IMR-90 (cell line): ENCODE measurements at places on chromosomes 2 and 18. TPM values are rescaled to one million over a fixed set of nuclear protein-coding genes. Genes with fewer than 3 reads are reported as not detected.

- no peak overlapping the region for H3K4me3 ChIP-seq
- no peaks in the 10 kb centered on the region for H3K27me3 ChIP-seq
These were observed 244.9 kb downstream of the HDAC4 start for GRCh38 chr2:239155806-239156480.

DNA sequence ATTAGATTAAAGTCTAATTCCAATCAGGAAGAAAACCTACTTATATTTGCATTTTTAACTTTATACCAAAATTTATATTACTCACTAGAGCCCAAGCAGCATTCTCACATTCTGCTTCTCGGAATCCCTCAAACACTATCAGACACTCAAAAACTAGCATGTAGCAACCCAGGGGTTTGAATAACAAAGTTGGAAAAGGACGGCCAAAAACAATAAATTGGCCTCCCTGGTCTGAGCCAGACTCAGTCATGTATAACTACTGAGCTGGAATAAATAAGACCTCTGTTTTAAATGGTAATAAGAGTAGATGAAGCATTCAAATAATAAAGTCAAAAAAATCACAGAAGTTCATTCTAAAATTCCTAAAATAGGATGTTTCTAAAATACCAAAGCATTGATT lies 290.9 kb downstream of the IRS1 start:
- no peaks in the 10 kb centered on the region for H3K27me3 ChIP-seq
- H3K4me3 ChIP-seq: no peak overlapping the region
- H3K4me1 ChIP-seq: no peaks in the 10 kb centered on the region
- no peak overlapping the region for H3K27ac ChIP-seq
- DNase-seq: no peak

Gene MATN3
- total RNA-seq: 0.90 and 1.1 TPM in 2 replicates

DNA sequence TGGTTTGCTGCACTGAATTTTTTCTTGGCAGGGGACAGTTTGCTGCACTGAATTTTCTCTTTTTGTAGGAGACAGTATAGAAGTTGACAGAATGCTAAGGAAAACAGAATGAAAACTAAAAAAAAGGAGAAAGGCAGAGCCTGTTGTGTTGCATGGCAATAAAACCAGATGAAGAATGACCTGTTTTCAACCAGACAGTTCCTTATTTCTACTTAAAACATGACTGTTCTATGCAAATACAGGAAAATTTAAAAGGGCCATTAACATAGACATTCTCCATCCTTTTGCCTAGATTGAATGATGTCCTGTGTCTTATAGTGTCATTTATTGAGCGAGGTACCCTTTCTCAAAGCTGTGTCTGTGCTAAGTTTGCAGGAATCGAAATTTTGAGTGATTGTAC lies 33.3 kb downstream of the ABI2 start:
- no peak overlapping the region for H3K4me3 ChIP-seq
- no peaks in the 10 kb centered on the region for H3K36me3 ChIP-seq
- H3K27ac ChIP-seq: no peak overlapping the region
- H3K4me1 ChIP-seq: no peaks in the 10 kb centered on the region

DNA sequence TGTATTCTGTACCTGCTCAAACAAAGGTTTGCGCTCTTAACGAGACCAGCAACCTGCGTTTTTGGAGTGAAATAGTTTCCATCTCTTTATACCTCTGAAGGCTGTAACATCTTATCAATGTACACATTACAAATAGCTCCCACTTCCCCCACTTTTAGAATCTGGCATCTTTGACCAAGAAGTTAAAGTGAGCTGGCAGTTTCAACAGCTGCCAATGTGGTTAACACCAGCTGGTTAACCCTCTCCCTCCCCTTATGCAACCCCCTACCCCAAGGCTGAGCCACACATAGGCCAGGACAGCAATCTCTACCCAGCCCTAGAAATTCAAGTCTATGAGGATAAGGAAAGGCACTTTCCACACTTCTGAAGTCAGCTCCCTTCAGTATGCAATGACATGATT lies 2.2 kb upstream of the SERTAD2 start:
- H3K4me1 ChIP-seq: peaks cover 5% of the 10 kb centered on the region
- H3K27me3 ChIP-seq: no peaks in the 10 kb centered on the region
- DNase-seq: no peak
- H3K27ac ChIP-seq: no peak overlapping the region
- H3K4me3 ChIP-seq: no peak overlapping the region

DNA sequence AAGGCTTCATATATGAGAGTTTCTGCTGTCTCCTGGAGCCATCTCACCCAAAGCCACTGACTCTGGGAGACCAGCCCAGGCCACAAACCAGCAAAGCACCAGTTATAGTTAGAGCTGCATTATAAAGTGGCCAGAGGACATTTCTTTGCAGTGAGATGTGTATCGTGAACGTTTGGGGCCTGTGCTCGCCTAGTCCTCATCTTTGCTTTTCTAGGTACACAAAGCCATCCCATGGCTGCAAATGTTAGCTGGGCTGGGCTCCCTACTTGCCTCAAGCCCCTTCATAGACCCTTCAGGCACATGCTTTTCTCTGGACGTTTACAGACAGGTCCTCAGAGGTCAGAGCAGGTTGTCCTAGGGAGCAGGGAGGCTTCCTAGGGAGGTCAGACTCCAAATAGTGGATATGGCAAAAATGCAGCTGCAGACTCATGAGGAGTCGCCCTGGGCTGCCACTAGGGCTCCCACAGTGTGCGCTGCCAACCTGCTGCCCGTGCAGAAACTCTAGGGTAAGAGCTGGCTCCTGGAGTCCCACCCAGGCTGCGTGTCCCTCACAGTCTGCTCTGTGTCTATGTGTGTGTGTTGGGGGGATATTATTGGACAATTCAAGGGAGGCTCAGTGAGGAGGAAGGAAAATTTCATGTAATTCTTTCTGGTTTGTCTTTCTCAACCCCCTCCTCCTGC lies 141.0 kb downstream of the RPIA start:
- no peak for DNase-seq
- H3K27me3 ChIP-seq: peaks cover 1% of the 10 kb centered on the region; the same call in 1 of the 2 replicates
- no peak overlapping the region for H3K27ac ChIP-seq
- no peaks in the 10 kb centered on the region for H3K36me3 ChIP-seq
- H3K4me1 ChIP-seq: no peaks in the 10 kb centered on the region
- no peak overlapping the region for H3K4me3 ChIP-seq

DNA sequence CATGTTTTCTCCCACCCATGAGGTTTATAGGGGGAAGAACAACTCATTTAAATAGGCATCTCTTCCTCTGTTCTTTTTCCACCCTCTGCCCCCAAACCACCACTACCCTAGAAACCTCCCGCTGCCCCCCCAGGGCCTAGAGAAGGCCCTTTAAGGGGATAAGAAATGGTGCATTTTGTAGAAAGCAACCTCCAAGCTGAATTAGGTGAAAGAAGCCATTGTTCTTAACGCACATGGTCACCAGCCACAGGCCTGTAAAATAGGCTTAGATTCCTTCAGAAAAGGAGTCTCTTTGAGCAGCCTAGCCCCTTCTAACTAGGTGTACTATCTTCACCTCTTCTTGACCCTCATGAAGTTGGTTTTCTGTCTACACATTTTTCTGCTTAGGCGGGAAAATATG lies 118.6 kb upstream of the SP5 start:
- no peaks in the 10 kb centered on the region for H3K36me3 ChIP-seq
- no peak for DNase-seq

DNA sequence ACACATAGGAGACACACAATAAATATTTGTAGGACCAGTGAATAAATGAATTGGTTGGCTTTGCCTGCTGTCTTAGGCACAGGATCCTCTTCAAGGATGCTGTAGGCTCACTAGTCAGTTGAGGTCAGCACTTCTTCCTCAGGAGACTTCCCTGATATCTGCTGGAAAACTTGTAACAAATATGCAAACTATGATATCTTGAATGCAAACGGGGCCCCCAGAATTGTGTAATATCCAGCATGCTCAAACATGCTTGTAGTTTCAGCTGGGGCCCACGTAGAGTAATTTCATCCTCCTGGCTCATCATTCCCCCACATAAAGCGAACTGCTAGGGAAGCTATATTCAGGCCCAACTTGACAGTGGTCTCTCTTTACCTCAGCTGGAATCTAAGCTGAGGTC lies 43.6 kb downstream of the POLE4 start:
- no peak overlapping the region for H3K4me3 ChIP-seq
- peak overlapping the region; percentile 77; the same call in 1 of the 2 replicates for H3K27ac ChIP-seq
- H3K4me1 ChIP-seq: peaks cover 2% of the 10 kb centered on the region
- peak; percentile 75 for DNase-seq
- no peaks in the 10 kb centered on the region for H3K36me3 ChIP-seq

DNA sequence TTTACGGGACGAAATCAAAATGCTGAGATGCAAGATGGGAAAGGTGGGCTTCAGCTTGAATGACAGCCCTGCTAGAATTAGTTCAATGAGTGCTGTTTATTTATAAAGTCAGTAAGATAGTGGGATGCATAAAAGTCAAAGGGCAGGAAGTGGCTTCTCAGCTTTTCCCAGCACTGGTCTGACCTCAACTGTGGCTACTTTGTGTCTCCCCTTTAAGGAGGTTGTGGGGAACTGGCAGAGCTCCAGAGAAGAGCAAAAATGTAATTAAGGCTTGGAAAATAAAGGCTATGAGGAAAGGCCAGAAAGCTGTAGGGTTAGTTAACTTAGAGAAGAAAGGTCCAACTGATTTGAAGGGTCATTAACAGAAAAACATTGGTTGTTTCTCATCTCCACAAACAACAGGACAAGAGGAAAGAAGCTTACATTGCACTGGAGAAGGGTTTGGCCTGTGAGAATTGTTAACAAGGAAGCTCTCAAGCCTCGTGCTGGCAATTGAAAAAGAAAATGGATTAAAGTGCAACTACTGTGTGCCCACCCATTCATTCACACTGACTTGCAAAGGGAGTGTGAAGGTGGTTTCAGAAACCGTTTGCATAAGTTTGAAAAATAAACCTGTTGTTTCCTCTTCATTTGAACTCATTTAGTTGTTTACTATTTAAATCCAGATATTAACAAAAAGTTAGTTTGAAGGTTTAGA lies 68.8 kb upstream of the CD28 start:
- 0 out of 2 replicates have a peak overlapping the region, but pooled peaks have one; percentile 33 for H3K27ac ChIP-seq
- no peaks in the 10 kb centered on the region for H3K27me3 ChIP-seq
- DNase-seq: no peak
- peaks cover 4% of the 10 kb centered on the region; the same call in 1 of the 2 replicates for H3K4me1 ChIP-seq

Gene AMER3
- not detected in 2 replicates for total RNA-seq

Gene CEP76
- 8.1 and 8.3 TPM in 2 replicates for total RNA-seq

- peaks cover 2% of the 10 kb centered on the region; the same call in 1 of the 2 replicates for H3K4me1 ChIP-seq
- no peak within 1 kb of the TSS for H3K27ac ChIP-seq
- peaks cover 54% of the 10 kb centered on the region for H3K27me3 ChIP-seq
- no peaks in the 10 kb centered on the region for H3K36me3 ChIP-seq
- H3K4me3 ChIP-seq: peak within 1 kb of the TSS; percentile 50
These were observed at the start of gene HOXD1 for GRCh38 chr2:176187899-176188773. HOXD1 (plus strand) TSS chr2:176188668; CDS start chr2:176188802, 134 bp downstream.

- H3K36me3 ChIP-seq: no peaks in the 10 kb centered on the region
- no peaks in the 10 kb centered on the region for H3K27me3 ChIP-seq
These were observed 18.7 kb upstream of the SCYGR1 start for GRCh38 chr2:227406177-227407031.

- H3K4me1 ChIP-seq: no peaks in the 10 kb centered on the region
- H3K27ac ChIP-seq: no peak overlapping the region
- DNase-seq: no peak
- H3K27me3 ChIP-seq: peaks cover 54% of the 10 kb centered on the region
- no peak overlapping the region for H3K4me3 ChIP-seq
These were observed 17.9 kb upstream of the OTOF start for GRCh38 chr2:26495705-26496297.

- peaks cover 3% of the 10 kb centered on the region; the same call in 1 of the 2 replicates for H3K4me1 ChIP-seq
- no peak overlapping the region for H3K4me3 ChIP-seq
- H3K27me3 ChIP-seq: peaks cover 5% of the 10 kb centered on the region
These were observed 12.2 kb upstream of the NFATC1 start for GRCh38 chr18:79383388-79384056.

DNA sequence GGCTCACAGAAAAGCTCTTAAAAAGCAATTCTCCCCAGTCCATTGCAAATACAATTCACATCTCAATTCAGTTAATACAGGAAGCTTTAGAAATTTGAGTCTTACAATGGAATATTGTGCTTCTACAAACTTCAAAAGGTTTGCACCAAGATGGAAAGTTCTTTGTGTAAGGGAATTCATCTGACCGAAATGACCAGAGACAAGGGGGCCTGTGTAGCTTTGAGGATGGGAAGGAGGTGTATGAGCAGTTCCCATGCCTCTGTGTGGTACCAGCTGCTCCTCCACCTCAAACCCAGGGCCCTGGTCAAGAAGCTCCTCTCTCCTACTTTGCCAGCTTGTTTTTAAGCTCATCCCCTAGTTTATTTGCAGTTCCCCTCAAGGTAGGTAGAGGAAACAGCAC lies 312.8 kb upstream of the PKDCC start:
- no peaks in the 10 kb centered on the region for H3K4me1 ChIP-seq
- H3K4me3 ChIP-seq: no peak overlapping the region
- H3K27ac ChIP-seq: no peak overlapping the region

DNA sequence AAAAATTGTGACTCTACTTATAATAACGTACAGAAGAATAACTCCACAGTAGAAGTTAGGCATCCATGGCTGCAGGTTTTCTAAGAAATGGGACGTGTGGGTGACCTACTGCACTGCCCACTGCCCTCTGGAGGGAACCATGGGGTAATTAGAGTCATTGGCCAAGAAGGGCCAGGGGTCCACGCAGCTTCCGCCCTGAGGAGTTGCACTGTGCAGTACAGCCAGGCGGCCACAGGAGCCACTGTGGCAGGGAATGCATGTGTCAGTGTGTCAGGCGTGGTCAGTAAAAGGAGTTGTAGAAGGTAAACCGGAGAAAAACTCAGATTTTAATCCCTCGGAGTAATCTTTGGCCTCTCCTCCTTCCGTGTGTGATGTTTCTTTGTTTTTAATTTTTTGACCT lies 24.8 kb downstream of the NCK2 start:
- DNase-seq: no peak
- peaks cover 5% of the 10 kb centered on the region for H3K36me3 ChIP-seq
- no peaks in the 10 kb centered on the region for H3K27me3 ChIP-seq

DNA sequence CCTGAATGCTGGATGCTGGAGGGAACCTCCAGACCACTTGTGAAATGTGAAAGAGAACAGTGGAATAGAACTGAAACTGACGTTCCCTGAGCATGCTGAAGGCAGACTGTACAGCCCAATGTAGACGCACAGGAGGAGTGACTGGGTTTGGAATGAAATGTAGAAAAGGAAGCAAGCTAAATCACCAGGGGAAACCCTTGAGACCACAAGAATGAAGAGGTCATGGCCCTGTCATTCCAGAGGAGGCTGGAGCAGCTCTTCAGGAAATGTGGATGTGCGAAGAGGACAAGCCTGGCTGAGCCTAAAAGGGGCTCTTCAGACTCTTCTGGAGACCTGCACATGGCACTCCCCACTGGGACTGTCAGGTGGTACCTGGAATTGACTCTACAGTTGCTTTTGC lies 118.5 kb upstream of the ALPP start:
- H3K4me1 ChIP-seq: peaks cover 3% of the 10 kb centered on the region; the same call in 1 of the 2 replicates
- H3K27me3 ChIP-seq: peaks cover 3% of the 10 kb centered on the region; the same call in 1 of the 2 replicates
- no peak overlapping the region for H3K27ac ChIP-seq
- peaks cover 26% of the 10 kb centered on the region for H3K36me3 ChIP-seq
- DNase-seq: peak; percentile 93
- no peak overlapping the region for H3K4me3 ChIP-seq

- no peak overlapping the region for H3K4me3 ChIP-seq
- H3K27me3 ChIP-seq: no peaks in the 10 kb centered on the region
- peaks cover 7% of the 10 kb centered on the region for H3K4me1 ChIP-seq
- no peak overlapping the region for H3K27ac ChIP-seq
- no peak for DNase-seq
- no peaks in the 10 kb centered on the region for H3K36me3 ChIP-seq
These were observed 8.8 kb downstream of the RALB start for GRCh38 chr2:120261387-120262006.
